Lower lobe of right lung (tissue), 2 donors: ENCODE measurements at places on chromosomes 6 and 20.
A peak's percentile ranks its signal among the peaks of the same experiment; 100 is the strongest.

GRCh38 chr20:32980990-32981389, 23.2 kb downstream of the SUN5 start:
- DNase-seq, result no peak

DNA sequence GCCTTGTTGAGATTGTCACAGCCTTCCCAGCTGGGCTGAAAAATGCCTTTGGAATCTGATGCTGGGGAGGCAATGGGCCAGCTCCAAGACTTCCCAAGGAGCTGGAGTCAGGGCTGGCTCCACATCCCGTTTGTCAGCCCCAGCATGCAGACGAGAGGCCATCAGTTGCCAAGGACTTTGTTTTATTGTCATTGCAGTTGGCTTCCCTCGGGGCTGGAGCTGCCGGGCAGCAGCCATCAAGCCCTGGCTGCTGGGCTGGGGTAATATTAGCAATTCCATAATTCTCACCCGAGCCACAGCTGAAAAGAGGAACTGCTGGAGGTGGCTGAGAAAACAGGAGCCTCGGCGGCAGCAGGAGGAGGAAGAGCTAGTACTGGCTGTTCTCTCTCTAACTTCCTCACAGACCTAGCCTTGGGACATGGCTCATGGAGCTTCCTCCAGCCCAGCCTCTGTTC, 182.5 kb downstream of the CDC5L start:
- peak; percentile 70 for DNase-seq

DNA sequence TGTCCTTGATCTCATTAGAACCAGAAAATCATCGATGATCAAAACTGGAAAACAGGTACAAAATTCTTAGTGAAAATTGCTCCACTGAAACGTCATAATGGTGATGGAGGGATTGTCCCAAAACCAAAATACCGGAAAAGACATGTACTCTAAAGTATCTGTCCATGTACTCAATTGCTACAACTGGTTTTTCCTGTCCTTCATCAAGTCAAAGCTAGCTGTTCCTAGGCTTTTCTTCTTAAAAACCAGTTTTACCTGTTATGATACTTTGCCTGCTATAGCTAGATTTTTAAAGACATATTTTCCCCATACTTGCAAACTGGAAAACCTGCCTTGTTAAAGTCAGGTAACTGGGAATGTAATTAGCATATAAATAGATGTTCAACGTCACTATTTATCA, 50.5 kb upstream of the LRRC1 start:
- DNase-seq, result no peak

- no peak for DNase-seq
These were observed 24.8 kb downstream of the SUN5 start for GRCh38 chr20:32979201-32979998.

DNA sequence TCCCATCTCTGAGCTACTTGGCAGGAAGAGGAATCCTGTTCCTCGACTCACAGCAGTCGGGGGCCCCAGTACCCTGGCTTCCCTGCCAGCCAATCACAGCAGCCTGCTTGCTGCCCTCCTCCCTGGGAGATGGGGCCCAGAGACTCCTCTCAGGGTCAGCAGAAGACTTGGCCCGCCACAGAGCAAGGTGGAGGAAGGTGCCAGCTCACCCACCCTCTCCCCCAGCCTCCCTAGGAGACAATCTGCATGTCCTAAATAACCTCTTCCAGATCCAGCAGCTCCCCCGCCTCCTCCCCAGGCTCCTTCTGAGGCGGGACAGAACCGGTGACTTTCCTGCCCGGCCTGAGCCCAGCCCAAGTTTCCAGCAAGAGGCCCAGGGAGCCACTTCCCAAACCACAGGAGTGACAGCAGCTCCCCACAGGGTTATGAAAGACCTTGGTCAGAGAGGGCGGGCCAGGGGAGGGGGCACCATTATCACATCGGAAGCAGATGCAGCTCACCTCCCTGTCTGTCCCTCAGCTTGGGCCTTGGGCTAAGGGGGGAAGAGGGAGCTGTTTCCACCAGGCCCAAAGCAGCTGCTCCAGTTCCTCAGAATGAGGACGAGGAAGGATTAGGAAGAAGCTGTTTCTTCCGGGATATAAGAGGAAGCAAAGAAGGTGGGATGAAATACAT, 2.3 kb downstream of the CCND3 start:
- peak; percentile 80 for DNase-seq

GRCh38 chr20:8764344-8764962, 304.4 kb upstream of the PLCB4 start:
- DNase-seq, result no peak

DNA sequence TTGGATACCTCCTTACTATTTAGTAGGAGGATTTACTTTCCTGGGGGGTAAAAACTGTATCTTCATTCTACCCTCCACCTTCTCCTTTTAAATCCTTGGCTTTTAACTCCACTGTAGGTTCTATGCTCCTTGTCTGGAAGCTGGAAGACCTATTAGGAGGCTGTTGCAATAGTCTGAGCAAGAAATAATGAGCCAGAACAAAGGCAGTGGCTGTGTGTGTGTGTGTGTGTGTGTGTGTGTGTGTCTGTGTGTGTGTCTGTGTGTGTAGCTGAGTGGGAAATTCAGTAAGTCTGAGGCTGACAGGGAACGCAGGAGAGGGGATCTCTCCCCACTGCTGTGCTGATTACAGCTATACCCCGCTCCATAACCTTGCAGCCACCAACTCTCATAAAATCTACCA, 35.8 kb downstream of the HTR1E start:
- no peak for DNase-seq

DNA sequence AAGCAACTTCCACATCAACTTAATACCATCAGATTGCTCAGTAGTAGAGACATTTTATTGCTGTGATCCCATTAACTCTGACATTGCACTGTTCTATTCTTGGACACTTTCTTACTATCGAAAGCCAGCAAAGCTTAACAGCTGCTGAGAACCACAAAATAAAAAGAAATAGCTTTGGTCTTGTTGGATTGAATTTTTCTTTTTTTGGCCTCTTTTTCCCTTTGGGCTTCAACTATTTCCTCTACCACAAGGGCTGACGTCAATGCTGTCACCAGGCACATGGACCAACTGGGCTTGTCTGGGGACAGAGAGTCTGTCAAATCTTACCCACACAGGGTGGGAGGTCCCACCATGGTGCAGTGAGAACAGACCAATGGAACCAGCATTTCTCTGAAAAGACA, 63.4 kb upstream of the ENPP5 start:
- DNase-seq, result no peak

- DNase-seq, result peak; percentile 70
These were observed 662 bp downstream of the ENTPD6 start for GRCh38 chr20:25195962-25196785.

- DNase-seq, result no peak
These were observed 188.2 kb downstream of the LRFN2 start for GRCh38 chr6:40398810-40399477.

DNA sequence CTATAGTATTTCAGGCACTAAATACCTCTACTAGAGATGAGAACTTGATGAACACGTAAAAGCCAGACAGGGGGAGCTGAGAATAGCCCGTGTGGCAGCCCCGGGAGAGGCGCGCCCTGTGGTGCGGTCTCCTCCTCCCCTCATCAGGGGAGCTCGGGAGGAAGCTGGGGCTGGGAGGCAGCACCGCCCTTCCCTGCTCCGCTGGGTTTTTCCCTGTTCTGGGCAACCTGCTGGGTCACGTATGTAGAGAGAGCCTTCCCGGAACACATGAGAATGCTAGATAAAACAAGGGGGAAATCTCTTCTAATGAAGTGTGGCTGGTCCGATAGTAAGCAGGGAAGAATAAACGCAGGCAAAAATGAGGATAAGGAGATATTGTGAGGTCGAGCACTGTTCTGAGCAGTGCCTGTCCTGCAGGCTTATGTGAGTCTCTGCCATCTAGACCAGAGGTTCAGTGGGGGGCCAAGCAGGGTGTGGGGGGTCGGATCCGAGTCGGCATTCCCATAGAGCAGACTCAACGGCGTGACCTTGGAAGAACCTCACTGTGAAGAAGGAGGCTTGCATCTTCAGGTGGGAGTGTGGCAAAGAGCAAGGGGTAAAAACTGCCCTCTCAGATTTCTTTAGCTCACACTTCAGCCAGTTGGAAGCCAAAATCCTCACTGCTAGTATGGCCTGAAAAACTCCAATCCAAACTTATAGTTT, 13.4 kb upstream of the RPS6KA2 start:
- DNase-seq, result peak; percentile 67

GRCh38 chr20:15603506-15603905, 969.7 kb downstream of the KIF16B start:
- no peak for DNase-seq

DNA sequence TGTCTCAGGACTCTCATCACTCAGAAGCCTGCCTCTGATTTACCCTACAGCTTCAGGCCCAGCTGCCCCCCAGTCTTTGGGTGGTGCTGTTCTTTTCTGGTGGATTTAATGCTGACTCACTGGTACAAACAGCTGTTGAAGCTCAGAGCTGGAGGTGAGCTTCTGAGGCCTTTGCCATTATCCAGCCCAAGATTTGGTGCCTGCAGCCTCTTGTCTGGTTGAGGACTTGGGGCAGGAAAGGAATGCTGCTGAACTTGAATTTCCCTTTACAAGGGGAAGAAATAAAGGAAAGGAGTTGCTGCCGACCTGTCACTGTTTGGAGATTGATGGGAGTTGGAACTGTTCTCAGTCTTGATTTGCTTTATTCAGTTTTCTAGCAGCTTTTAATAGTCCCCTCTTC, 19.8 kb downstream of the ABCF1 start:
- DNase-seq, result no peak

GRCh38 chr6:29720863-29721262, 2.4 kb upstream of the HLA-F start:
- no peak for DNase-seq

- DNase-seq, result no peak
These were observed 18.9 kb downstream of the GSTA4 start for GRCh38 chr6:52976149-52976548.

DNA sequence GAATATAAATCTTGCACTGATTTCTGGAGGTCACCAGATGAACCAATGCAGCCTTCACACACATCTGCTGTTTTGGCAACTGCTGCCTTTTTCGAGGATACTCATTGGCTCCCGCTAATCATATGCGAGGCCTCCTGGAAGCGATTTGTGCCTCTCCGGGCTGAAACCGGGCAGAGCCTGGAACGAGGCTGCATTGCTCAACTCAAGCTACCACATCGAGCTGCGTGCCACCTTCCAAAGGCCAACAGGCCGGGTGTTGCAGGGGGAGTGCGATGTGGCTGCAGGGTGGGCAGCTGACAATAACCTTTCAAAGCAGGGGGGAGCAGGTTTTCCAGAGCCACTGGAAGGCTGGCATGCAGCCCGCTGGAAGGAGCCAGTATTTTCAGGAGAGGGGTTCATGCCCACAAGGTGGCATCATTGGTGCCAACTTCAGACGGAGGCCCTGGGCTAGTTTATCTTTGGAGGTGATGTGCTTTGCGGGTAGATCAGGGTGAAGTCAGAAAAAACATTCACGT, 122.6 kb upstream of the IFNGR1 start:
- peak; percentile 49 for DNase-seq

DNA sequence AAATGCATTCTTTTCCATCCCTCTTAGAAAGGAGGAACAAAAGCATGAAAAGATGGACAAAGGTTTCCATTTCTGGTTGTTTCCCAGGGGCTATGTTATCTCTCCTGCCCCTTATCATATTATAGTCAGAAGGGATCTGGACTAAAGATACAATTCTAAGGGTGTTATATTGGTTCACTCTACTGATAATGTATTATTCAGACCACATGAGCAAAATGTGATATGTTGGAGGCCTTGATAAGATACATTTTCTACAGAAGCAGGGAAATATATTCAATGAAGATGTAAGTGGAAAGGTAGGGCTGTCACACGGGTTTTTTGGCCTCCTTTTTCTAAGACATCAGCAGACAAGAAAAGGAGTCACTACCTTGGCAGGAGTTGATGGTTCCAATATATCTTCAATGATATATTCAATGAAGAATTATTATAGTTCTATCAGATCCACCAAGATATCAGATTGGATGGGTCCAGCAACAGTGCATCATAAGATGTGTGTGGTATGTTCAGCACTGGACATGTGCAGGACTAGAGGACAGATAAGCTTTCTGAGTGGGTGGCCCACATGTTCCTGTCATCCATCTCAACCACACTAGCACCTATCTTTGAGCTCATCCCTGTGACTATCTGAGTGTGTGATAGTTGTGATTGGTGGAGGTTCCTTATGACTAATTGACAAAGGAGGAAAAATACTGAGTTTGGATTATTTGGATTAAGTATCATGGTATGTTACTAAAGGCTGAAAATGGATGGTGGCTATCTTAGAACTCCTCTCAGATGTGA, 5.7 kb upstream of the ZKSCAN3 start:
- DNase-seq, result no peak

- DNase-seq, result no peak
These were observed 9.1 kb upstream of the TAGAP start for GRCh38 chr6:159053781-159054398.

- DNase-seq, result no peak
These were observed 71.2 kb downstream of the FYN start for GRCh38 chr6:111802015-111802414.

- no peak for DNase-seq
These were observed 218.6 kb upstream of the PMEPA1 start for GRCh38 chr20:57928181-57928967.

GRCh38 chr6:37987018-37987417, 167.5 kb downstream of the ZFAND3 start:
- no peak for DNase-seq

DNA sequence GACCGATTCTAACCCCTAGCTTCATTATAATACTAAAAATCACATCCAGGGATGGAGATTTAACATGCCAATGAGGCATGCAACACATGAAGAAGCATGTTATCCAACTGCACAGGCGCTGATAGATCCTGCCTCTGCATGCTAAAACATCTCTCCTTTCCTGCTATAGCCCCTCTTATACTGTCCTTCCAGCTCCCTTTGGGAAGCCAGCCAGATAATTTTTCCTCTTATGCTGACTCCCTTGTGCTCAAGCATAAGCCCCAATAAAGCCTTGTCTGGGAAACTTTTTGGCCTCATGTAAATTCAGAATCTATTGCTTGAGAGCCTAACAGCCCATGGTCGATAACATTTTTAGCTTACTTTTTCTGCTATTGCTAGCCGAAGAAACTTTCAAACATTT, 404.3 kb downstream of the EPM2A start:
- DNase-seq, result no peak

DNA sequence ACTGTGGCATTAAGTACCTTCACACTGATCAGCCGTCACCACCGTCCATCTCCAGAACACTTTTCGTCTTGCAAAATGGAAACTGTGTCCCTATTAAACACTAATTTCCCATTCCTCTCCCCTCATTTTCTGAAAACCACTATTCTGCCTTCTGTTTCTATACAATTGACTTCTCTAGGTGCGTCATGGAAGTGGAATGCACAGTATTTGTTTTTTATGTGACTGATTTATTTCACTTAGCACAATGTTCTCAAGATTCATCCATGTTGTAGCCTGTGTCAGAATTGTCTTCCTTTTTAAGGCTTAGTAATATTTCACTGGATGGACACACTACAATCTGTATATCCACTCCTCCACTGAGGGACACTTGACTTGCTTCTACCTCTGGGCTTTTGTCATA, 53.8 kb upstream of the PDE10A start:
- DNase-seq, result no peak

DNA sequence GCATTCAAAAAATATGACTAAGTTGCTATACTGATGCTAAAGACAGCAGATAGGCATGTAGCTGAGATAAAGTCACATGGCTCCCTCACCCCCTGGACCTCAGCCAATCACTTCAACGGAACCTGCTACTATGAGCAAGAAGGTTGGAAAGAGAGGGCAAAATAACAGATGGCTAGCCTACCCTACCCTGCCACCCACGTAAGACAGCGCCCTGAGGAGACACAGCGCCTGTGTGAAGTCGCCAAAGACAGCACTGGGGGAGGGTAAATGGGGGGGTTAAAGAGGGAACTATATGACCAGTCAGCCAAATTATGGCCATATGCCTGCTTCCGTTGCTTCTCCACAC, 163.2 kb downstream of the RALGAPA2 start:
- DNase-seq, result no peak
